D721Med (cell line): ENCODE measurements at places on chromosomes 12 and 14.

DNA sequence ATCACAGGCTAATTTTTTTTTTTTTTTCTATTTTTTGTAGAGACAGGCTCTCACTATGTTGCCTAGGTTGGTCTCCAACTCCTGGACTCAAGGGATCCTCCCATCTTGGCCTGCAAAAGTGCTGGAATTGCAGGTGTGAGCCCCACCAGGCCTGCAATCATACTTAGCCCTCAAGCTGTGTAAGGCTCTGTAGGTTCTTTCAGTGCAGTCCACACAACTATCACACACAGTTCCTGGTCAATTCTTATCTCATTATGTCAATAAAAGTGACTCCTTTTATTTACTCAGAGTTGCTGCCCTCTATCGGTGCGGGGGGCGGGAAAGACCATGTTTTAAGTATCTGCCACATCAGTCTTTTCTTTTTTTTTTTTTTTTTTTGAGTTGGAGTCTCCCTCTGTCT, 29.0 kb downstream of the SLC2A3 start:
- DNase-seq: no peak

GRCh38 chr12:47022296-47022695, 57.1 kb upstream of the PCED1B start:
- DNase-seq: no peak

DNA sequence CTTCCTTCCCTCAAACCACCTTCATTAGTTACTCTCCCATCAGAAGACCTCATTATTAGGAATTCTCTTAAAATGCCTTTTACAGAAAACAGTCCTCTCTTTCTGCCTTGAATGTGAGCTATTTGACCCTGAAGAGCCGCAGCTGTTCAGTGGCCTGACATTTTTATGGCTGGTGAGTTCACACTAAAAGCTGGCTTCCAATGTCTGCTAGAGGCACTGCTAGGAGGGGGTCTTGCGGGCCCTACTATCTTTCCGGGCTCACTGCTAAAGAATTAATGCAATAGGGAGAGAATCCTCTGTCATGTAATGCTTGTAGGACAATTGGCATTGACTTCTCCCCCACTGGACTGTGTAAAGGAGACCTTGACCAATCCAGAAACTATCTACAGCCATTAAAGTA, 87.7 kb downstream of the GPR135 start:
- DNase-seq: no peak

DNA sequence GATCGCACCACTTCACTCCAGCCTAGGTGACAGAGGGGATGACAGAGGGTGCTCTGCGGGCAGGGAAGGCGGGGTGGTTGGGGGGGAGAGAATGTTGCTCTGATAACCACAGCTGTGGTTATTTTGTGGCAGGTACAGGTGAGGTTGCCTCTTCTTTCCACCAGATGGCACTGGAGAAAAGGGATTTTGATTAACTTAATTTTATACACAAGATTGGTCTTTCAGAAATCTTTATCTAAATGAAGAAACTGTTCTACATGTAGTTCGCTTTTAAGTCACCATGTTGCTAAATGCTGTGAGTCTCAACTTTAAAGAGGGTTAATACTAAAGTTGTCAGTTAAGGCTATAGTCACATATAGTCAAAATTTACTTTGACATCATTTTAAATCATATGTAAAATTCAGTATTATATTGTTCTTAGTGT, 25.7 kb downstream of the FGF23 start:
- DNase-seq: no peak

DNA sequence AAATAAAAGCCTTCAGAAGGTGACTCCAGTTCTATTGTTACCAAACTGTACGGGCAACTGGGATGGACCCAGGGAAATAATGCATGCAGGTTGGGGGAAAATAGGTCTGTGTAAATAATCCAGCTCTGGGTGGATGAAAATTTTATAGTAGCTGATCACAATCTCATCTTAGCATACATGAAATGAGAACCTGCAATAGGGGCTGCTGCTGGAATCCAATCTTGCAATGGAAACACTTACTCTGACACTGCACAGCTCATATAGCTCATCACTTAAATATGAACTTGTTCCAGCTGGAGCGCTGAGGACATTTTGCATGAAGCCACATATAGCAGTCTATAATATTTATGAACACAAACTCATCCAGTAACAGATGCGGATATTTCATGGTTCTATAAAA, 40.1 kb upstream of the GAS2L3 start:
- DNase-seq: no peak

DNA sequence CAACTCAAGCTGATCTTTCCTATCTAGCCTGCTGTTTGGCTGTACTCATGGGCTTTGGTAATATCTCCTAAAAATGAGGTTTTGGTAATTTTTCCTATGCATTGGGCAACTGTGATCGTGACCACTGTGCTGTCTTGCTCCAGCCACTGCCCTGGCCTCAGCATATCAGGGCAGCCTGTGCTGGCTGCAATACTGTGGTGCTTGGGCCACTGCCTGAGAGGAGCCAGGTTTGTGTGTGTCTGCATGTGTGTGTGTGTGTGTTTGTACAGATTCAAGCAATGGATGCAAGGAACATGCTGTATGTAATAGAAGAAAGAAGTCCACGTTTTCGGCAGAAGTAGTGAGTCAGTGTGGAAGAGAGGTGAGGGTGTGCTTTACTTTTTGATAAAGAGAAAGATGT, 13.0 kb downstream of the ERG28 start:
- no peak for DNase-seq

GRCh38 chr14:72594099-72594901, 299.6 kb downstream of the DPF3 start:
- no peak for DNase-seq

GRCh38 chr14:96239711-96240141, 16.3 kb upstream of the BDKRB1 start:
- DNase-seq: no peak

DNA sequence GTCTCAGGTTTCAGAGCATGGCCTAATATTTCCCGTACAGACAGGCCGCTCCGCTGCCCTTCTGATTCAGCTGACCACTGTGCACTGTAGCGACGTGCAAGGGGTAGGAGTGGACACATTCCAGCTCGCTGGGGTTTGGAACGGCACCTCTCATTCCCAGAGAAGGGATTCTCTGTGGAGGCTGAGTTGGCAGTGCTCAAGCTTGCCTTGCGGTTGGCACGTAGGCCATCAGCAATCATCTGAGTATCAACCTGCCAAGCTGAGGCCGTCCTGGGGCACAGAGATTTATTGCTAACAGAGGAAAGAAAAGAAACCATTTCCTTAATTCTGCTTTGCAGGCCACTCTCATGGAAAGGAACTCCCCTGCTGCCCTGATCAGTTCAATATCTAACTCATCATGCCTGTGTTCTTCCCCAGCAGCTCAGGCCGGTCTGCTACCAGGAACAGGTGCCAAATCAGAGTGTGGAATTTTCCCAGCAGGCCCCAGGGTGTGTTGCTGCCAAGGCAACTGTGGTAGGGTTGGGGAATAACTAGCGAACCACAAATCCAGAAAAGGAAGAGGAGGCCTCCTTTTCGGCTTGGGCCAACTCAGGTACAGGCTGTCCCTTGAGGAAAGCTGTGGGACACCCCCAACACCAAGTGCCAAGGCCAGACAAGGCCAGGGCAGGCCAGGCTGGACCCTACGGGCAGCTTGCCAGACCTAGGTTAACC, 92.5 kb downstream of the SSPN start:
- DNase-seq: no peak

- DNase-seq: no peak
Observed at GRCh38 chr14:34023824-34024767, 73.2 kb upstream of the EGLN3 start.

- no peak for DNase-seq
Observed at GRCh38 chr12:91777268-91777992, 368.2 kb downstream of the BTG1 start.

DNA sequence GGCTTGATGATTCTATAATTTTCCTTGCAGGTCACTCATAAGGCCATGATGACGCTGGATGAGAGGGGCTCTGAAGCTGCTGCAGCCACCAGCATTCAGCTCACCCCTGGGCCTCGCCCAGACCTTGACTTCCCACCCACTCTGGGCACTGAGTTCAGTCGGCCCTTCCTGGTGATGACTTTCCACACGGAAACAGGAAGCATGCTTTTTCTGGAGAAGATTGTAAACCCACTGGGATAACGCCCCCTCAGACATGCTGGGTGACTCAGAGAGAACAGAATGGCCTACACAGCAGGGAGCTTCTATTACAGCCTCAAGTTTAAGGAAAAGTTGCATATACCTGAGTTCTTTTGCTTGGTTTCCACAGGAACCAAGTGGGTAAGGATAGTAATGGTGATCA, 34.3 kb downstream of the SERPINA3 start:
- DNase-seq: no peak

GRCh38 chr12:5588176-5588575, 156.3 kb downstream of the NTF3 start:
- DNase-seq: no peak

- DNase-seq: no peak
Observed at GRCh38 chr12:75437564-75437963, 43.0 kb upstream of the GLIPR1 start.

GRCh38 chr14:32623300-32624093, 294.4 kb downstream of the AKAP6 start:
- no peak for DNase-seq

DNA sequence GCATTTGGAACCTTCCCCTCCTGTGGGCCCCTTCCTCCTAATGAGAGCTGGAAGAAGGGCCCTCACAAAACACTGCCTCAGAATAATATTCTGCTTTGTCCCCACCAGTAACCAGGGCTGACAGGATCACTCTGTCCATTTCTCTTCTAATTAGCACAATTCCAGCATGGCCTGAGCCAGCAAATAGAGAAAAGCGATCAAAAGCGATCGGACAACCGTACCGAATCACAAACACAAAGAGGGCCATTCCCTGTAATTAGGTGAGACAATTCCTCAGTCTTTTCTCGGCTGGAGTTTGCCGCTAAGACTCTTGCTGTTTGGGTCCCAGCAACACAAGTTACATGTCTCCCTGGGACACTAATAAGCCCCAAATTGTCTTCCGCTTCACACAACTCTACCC, 35.6 kb upstream of the VSX2 start:
- DNase-seq: no peak

DNA sequence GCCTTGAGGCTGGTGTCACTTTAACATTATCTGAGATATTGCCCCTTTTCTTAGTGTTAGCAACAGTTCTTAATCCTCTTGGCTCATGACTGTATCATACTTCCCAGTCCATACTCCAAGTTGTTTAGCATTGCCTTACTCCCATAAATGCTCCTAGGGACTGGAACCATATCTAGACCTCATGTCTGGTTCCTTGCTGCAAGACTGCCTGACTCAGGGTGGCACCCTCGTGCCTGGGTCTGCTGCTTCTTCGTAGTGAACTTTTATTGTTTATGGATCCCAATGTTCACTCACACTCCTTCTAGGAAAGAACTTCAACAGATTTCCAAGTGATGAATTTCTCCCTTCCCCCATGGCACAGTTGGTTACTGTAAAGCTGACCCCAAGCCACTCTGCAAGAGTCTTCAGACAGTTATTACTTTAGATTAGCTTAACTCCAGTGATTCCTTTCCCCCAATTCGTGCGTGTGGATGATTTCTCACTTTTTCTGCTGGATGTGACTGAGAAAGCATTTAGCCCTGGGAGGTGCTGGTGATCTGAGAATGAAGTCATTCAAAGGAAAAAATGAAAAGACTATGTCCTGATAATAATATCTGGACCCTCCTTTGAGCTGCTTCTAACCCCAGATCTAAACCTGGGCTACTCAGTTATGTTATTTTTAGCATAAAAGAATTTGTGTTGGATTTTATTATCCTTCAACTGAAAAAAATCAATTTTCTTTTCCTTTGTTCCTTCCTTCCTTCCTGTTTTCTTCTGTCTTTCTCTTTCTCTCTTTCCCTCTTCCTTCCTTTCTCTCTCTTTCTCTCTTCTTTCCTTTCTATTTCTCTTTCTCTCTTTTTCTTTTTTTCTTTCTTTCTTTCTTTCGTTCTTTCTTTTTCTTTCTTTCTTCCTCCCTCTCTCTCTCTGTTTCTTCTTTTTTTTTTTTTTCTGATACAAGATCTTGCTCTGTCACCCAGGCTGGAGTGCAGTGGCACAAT, 47.5 kb upstream of the PPP1R12A start:
- DNase-seq: no peak

GRCh38 chr14:104932676-104933631, 8.3 kb downstream of the PLD4 start:
- DNase-seq: peak; percentile 96

GRCh38 chr14:67413806-67414769, 2.1 kb upstream of the PLEK2 start:
- no peak for DNase-seq

- DNase-seq: peak; percentile 53
Observed at GRCh38 chr12:51217133-51217967, 512 bp downstream of the POU6F1 start.

DNA sequence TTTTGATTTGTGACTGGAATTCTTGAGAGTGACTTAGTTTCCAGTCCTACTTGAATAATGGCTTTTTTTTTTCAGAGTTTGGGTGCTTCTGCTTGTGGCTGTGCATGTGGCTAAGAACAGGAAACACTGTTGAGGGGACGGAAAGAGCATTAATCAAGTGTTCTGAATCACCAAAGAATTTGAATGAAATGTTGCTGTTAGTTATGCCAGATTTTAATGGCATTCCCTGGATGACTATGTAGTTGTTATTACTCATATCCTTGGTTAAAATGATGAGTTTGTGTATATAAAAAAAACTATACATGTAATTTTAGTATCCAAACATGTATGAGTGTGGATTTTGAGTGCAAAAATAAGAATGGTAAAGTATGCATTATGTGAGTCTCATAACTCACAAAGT, 347.9 kb downstream of the BCAT1 start:
- no peak for DNase-seq

DNA sequence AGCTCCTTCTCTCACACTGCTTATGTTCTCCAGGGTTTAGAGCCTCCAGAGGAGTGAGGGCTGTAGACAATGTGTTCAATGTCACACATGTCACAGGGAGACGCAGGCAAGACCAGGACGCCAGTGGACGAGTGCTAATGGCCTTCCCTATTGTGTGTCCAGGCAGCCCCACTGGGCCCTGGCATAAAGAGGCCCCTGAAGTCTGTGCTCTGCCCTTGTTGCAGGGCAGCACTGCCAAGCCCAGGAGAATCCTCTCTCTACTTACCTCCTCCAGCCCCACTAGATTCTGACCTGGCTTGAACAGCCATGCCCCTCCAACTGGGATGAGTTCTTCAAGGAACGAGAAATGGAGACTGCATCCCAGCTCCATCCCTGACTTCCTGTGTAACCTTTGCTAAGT, 24.8 kb upstream of the TMEM106C start:
- no peak for DNase-seq

DNA sequence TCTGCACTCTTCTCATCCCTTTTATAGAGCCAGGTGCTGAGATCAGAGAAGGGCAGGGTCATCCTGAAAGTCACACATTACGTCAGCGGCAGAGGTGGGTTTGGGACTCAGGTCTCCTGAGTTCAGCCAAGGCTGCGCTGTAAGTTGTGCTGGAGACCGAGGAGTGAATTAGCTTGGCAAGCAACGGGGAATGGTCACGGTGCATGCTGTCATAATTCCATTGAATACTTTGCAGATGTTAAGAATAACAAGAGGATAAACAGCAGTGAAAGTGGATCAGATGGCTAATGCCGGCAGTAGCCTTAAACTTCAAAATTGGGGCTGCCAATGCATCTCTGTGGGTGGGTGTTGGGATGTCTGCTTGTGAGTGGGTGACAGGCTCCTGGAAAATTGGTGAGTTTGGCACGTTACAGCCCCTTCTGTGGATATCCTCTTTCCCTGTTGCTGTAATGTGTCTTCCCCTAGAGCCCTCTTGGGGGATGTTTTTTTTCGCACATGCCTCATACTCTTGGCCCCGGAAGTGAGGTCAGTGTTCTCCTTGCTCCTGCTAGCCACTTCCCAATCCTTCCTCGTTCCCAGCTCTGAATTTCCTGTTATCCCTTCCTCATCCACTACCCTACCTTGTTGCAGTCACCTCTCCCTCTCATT, 287.1 kb upstream of the SRRM4 start:
- no peak for DNase-seq
